ENCODE measurements at places on chromosomes 2 and 18.
A peak's percentile ranks its signal among the peaks of the same experiment; 100 is the strongest.

- DNase-seq = peak; percentile 21
Observed at GRCh38 chr2:94871226-94872087, at the start of gene TEKT4. Gene TEKT4, plus strand, starts transcription at chr2:94871430. Its CDS starts 150 bp downstream, at chr2:94871580.

DNA sequence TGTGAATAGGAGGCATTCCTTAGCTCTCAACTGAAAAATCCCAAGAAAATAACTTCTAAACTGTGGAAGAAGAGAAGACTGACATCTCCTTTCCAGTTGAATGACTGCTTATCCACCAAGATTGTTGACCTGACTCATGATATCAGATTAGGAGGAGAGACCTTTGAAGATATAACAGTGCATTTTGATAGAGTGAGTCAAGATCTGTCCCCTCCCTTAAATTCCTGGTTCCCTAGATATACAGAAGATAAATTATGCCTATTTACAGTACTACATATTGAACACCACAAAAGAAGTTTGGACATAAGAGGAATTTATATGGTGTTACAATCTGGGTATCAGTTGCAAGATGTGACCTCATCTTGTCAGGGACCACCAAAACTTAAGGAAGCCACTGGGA is 285.3 kb upstream of the ZSWIM2 start:
- no peak for DNase-seq

DNA sequence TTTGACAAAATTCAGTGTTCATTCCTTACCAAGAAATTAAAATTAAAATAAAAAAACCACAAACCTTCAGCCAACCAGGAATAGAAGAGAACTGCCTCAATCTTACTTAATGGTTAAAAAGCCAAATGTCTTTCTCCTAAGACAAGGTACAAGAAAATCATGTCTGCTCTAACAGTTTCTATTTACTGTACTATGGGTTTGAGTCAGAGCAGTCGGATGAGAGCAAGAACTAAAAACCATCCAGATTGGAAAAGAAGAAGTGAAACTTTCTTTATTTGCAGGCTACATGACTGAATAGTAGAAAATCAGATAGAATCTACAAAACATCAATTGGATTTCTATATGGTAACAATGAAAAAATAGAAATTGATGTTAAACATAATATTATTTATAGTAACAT is 555.5 kb upstream of the TNP1 start:
- no peak for DNase-seq

- DNase-seq = no peak
Observed at GRCh38 chr2:168999668-169000213, 31.4 kb downstream of the ABCB11 start.

DNA sequence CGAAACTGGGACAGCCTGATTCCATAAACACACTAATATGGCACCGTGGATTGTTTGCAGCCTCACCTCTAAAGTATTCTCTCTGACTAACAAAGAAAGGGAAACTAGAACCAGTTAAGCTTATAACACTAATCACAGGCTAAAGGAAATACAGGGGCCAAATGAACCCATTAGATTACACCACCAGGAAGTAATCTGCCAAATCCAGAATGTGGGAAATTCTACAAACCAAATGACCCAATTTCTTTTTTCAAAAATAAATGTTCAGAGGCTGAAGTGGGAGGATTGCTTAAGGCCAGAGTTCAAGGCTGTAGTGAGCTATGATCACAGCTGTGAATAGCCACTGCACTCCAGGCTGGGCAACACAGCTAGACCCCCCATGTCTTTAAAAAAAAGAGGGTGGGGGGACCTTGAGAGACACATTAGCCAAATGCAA is 1.5 kb upstream of the MPPE1 start:
- DNase-seq = no peak

GRCh38 chr18:36545821-36546427 is 248.4 kb downstream of the FHOD3 start:
- no peak for DNase-seq

GRCh38 chr2:133712369-133712768 is 144.1 kb upstream of the NCKAP5 start:
- DNase-seq = no peak

GRCh38 chr2:221969087-221969829 is 329.5 kb downstream of the PAX3 start:
- DNase-seq = no peak

DNA sequence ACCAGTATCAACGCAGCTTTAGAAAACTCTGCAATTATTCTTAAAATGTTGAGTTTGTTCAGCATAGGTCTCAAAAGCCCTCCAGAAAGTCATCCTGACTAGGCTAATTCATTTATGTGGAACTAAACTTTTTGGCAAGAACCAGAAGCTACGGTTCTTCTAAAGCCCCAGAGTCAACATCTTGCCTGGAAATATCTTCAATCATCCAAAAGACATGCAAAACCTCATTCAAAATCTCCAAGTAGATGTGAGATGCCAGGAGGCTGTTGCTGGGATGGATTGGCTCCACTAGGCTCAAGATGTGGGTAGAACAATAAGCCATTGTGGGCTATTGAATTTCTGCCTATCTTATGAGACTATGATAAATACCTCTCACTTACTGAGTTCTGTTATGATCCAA is 2.1 kb upstream of the SCG2 start:
- DNase-seq = no peak

- DNase-seq = no peak
Observed at GRCh38 chr2:3470166-3470651, 49.1 kb downstream of the ADI1 start.

DNA sequence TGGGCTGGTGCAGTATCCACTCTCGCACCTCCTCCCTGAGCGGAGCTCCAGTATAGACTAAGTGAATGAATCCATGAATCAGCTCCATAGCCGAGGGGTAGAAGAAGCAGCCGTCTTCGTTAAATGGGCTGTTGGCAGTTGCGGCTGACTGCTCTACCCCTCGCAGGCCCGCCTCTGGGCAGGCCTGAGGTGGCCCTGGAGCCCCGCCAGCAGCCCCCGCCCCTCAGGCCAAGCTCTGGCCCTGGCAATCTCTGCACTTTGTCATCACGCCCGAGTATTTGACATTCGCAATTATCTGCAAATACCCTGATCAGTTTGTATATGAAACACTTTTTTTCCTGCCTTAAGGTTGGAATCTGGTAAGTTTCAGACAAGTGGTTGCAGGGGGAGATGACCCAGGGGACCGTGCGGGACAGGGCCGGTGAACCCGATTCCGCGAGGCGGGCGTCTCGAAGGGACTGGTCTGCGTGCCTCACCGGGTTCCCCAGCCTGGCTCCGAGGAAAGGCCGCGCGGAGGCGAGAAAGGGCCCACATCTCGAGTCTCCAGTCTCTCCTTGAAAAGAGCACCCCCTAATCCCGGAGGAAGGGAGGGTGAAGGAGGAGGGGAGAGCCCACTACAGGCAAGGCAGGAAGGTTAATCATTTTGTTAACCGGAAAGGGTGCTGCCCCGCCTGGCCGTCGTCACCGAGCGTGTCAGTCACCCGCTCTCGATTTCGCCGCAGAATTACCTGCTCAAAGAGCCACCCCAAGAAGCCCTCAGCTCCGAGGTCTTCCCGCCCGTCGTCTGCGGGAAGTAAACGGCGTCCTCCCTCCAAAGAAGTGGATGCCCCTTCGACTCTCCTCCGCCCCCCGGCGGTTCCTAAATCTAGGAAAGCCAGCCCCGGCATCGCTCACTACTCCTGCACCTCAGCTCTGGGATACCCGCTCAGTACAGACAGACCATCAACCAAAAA is 11.1 kb upstream of the SATB2 start:
- DNase-seq = no peak

GRCh38 chr18:51398104-51398503 is 200.6 kb upstream of the MEX3C start:
- no peak for DNase-seq

DNA sequence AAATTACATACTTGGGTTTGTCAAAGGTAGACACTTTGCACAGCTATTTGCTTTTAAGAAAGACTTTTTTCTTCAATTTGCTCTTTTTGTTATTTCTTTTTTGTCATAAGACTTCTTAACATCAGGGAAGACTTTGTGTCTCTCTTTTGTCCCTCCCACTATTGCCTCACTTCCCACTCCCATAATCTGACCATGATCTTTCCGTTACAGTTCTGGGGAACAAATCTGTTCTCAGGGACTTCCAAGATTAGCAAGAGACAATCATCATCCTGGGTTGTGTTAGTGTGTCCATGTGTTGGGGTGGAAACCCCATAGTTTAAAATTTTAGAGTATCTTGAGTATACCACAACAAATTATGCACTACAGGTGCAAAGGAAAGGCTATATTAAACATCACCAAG is 75.3 kb downstream of the REV1 start:
- no peak for DNase-seq

GRCh38 chr2:221570321-221570935 is 1.7 kb downstream of the EPHA4 start:
- no peak for DNase-seq

DNA sequence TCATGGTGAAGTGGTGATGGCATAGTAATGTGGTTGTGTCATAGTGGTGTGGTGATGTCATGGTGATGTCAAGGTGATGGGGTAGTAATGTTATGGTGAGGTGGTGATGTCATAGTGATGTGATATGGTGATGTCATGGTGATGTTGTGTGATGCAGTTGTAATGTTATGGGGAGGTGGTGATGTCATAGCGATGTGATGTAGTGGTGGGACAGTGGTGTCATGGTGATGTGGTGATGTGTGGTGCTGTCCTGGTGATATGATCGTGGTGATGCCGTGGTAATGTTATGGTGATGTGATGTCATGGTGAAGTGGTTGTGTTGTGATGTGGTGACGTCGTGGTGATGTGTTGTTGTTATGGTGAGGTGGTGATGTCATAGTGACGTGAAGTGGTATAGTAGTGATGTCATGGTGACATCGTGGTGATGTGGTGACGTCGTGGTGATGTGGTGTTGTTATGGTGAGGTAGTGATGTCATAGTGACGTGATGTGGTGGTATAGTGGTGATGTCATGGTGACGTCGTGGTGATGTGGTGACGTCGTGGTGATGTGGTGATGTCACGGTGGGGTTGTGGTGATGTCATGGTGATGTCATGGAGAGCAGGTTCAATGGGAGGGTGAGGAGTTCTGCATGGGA is 242.7 kb upstream of the MYT1L start:
- DNase-seq = no peak

- DNase-seq = no peak
Observed at GRCh38 chr2:71995067-71995665, 152.5 kb downstream of the CYP26B1 start.

- DNase-seq = no peak
Observed at GRCh38 chr2:32965523-32966171, 18.9 kb downstream of the LTBP1 start.

DNA sequence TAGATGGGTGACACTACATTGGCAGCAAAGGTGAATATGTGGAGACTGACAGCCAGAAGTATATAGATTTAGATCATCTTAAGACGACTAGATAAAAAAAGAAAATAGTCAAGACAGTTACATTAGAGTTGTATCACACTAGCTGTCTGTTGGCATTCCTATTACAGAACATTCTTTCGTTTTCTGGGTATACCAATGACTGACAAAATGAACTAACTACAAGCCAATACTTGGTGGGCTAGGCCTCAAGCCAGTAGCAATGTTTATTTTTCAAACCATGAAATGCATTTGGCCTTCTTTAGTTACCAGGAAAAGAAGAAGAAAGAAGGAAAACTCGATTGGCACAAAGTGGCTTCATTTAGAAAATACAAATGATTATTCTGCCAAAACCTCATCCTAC is 944.9 kb upstream of the ZEB2 start:
- no peak for DNase-seq

GRCh38 chr2:31384771-31385276 is 29.7 kb downstream of the XDH start:
- DNase-seq = peak; percentile 96

GRCh38 chr18:34857320-34857719 is 147.2 kb downstream of the DTNA start:
- DNase-seq = no peak

DNA sequence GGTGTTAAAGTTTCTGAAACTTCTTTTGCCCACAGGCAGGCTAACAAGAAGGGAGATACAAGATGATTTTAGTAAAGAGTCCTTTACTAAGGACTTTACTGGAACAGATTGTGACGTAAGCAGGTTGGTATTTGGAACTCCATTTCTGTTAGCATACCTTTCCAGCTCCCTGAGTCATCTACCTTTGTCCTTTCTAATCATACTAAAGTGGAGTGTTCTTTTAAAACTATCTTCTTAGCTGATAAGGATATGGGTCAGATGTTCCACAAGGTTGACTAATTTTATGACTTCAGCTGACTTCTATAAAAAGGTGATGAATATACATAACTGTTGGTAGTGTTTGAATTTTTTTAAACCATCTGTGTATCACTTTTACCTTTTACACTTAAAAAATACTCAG is 21.1 kb downstream of the UGP2 start:
- peak; percentile 56 for DNase-seq

- DNase-seq = no peak
Observed at GRCh38 chr18:36412778-36413177, 115.3 kb downstream of the FHOD3 start.

- DNase-seq = no peak
Observed at GRCh38 chr2:131093696-131094462, 619 bp upstream of the FAM168B start.

DNA sequence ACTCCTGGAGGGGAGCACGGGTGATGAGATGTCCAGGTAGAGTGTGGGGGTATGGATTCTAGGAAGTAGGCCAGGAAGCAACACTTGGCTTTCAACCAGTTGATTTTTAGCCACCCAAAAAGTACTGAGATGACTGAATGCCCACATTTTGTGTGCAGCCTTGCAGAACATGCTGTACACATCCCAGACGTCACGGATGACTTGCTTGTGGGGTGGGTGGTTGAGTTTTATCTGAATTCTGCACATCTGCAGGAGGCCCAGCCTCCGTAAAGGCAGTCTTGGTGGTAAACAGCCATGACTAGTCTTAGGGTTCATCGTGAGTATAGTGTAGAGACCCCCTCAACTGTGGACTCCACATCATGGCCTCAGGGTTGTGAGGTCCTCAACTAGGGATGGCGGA is 53.3 kb upstream of the CCDC195 start:
- DNase-seq = no peak

GRCh38 chr2:160251569-160251968 is 51.5 kb upstream of the ITGB6 start:
- no peak for DNase-seq

GRCh38 chr2:62339413-62339812 is 143.5 kb downstream of the B3GNT2 start:
- no peak for DNase-seq

- DNase-seq = no peak
Observed at GRCh38 chr2:111057045-111057444, 63.7 kb upstream of the BCL2L11 start.

DNA sequence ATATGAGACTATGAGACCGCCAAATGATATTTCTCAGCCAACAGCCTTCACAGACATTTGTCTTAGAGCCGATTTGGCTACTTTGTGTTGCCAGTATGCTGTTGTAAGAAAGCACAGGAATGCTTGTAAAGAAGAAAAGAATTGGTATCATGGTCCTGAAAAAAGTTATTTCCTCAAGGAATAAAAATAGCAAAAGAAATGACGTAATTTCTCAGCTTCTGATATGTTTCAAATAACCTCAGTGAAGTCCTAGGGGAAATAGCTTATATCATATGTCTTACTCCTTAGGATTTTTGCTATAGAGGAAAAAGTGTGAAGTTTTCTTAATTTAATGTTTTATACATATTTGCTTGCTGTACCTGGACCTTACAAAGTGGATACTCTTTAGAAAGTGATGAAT is 23.0 kb downstream of the SCN1A start:
- DNase-seq = no peak
